Progenitor cell of endocrine pancreas (in vitro differentiated cells): ENCODE measurements at places on chromosomes 12 and 14.
A peak's percentile ranks its signal among the peaks of the same experiment; 100 is the strongest.

- peaks cover 7% of the 10 kb centered on the region for H3K27me3 ChIP-seq
- no peak overlapping the region for H3K4me3 ChIP-seq
- peaks cover 4% of the 10 kb centered on the region for H3K4me1 ChIP-seq
- DNase-seq, result no peak
- no peaks in the 10 kb centered on the region for H3K36me3 ChIP-seq
Measured at GRCh38 chr14:52020161-52020714, 30.9 kb downstream of the RTRAF start.

DNA sequence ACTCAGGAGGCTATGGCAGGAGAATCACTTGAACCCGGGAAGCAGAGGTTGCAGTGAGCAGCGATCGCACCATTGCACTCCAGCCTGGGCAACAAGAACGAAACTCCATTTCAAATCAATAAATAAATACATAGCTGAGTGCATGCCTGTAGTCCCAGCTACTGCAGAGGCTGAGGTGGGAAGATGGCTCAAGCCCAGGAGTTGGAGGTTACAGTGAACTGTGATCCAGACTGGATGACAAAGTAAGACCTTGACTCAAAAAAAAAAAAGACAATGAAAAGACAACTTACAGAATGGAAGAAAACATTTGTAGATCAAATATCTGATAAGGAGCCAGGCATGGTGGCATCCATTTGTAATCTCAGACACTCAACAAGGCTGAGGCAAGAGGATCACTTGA is 27.6 kb downstream of the ZFYVE1 start:
- no peak overlapping the region for H3K4me3 ChIP-seq
- no peak overlapping the region for H3K27ac ChIP-seq
- no peak for DNase-seq
- no peaks in the 10 kb centered on the region for H3K27me3 ChIP-seq

- H3K4me3 ChIP-seq, result no peak overlapping the region
- no peak for DNase-seq
- H3K4me1 ChIP-seq, result peaks cover 2% of the 10 kb centered on the region
- H3K27me3 ChIP-seq, result no peaks in the 10 kb centered on the region
- no peak overlapping the region for H3K27ac ChIP-seq
Measured at GRCh38 chr14:101230851-101231550, 327.5 kb upstream of the RTL1 start.

DNA sequence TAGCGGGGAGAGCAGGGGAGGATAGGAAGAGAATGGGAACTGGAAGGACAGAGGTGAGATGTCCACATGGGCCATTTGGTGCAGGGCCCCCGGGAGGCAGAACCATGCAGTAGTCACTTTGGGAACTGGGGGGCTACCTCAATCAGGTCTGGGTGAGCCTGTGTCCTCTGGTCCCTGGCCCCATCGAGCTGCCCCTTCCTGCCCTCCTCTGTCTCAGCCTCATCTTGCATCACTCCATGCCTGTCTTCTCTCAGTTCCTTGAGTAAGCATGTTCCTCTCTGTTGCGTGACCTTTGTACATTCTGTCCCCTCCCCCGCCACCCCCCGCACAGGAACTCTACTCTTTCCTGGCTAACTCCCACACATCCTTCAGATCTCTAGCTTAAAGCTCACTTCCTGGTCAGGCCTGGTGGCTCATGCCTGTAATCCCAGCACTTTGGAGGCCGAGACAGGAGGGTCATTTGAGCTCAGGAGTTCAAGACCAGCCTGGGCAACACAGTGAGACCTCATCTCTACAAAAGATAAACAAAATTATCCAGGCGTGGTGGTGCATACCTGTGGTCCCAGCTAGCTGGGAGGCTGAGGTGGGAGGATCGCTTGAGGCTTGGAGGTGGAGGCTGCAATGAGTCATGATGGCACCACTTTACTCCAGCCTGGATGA is 23.2 kb downstream of the FOS start:
- no peak overlapping the region for H3K4me3 ChIP-seq
- H3K27ac ChIP-seq, result no peak overlapping the region
- H3K27me3 ChIP-seq, result no peaks in the 10 kb centered on the region
- H3K36me3 ChIP-seq, result no peaks in the 10 kb centered on the region

DNA sequence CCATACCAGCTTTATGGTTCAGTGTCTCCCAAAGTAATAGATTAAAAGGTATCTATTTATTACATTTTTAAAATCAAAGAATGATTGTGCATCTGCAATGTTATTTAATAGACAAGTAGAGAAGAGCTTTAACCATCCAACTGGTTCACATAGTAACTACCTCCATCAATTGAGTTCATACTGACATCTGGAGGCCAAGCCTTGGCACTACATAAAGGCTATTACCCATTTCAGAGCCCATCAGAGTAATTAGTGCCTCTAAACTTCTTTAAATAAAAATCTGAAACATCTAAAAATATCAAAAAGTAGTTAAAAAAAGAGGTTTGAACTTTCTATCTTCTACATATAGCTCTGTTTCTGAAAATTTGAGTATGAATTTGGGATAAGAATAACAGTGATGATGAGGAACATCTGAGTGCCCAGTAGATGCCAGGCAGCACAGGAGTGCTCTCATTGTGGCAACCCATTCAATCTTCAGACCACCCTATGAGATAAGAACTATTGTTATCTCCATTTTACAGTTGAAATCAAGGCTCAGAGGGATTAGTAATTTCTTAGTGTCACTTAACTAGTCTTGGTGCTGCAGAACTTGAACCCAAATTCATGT is 132.9 kb upstream of the DAAM1 start:
- DNase-seq, result no peak
- H3K36me3 ChIP-seq, result peaks cover 2% of the 10 kb centered on the region
- H3K27me3 ChIP-seq, result no peaks in the 10 kb centered on the region
- H3K4me1 ChIP-seq, result no peaks in the 10 kb centered on the region
- H3K27ac ChIP-seq, result no peak overlapping the region

DNA sequence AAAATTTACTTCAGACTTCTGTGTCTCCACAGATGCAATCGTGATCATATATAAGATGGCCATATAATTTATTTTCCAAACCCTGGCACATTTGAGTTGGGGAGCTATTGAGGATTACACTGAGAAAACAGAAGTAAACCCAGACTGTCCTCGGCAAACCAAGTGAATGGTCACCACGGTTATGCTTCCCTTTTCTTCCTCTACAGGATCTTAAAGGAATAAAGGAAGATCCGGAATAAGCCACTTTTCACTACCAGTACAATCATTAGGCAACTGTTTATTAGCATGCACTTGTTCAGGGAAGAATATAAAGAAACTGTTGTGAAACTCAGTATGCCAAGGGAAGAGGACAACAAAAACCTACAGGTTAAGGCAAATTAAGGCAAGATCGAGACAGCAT is 27.6 kb downstream of the SBNO1 start:
- H3K36me3 ChIP-seq, result peaks cover 24% of the 10 kb centered on the region
- no peaks in the 10 kb centered on the region for H3K27me3 ChIP-seq
- no peaks in the 10 kb centered on the region for H3K4me1 ChIP-seq
- H3K27ac ChIP-seq, result no peak overlapping the region
- H3K4me3 ChIP-seq, result no peak overlapping the region

DNA sequence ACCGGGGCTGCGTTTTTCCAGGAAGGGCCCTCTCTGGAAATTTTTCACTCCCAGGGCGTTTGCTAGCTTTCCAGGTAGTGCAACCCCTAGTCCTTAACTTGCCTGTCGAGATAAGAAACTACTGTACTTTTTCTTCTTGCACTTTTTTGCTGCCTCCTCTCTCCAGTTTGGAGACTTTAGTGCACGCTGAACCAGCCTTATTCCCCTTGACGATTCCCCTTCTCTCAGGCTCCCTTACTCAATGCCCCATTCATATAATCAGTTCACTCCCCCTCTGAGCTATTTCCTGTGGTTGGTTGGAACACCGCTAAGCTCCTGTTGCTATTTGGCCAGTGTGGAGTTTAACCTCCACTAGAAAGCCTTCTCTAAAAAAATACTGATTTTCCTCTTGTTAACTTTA is 682 bp downstream of the CREBL2 start:
- H3K36me3 ChIP-seq, result peaks cover 5% of the 10 kb centered on the region
- H3K27me3 ChIP-seq, result no peaks in the 10 kb centered on the region
- H3K4me1 ChIP-seq, result peaks cover 26% of the 10 kb centered on the region
- DNase-seq, result no peak
- H3K4me3 ChIP-seq, result peak overlapping the region; percentile 92

DNA sequence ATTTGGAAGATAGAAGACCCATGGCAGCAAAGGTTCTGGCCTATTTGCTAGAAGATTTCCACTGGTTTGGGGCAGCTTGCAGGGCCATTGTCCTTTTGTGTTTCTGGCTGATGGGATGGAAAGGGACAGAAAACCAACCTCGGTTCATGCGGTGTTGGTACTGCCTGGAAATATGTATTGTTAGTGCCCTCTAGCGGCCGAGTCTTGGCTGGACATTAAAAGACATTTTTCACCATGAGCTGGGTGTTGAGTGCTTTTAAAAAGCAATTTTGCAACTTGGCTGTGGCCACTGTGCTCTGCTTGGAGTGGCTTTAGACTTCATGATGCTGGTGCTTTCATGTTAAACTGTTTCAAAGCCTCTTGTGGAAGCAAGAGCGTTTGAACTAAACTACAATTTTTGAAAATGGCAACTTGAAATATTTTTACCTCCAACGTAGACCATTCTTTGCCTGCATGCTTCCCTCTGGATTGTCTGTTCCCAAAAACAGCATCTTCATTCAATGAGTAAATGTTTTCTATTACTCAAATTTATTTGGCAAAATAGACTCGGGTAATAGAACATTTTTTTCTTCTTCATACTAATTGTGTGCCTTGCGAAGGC is 102.7 kb upstream of the TBX5 start:
- no peaks in the 10 kb centered on the region for H3K4me1 ChIP-seq
- H3K4me3 ChIP-seq, result no peak overlapping the region
- H3K27ac ChIP-seq, result no peak overlapping the region

DNA sequence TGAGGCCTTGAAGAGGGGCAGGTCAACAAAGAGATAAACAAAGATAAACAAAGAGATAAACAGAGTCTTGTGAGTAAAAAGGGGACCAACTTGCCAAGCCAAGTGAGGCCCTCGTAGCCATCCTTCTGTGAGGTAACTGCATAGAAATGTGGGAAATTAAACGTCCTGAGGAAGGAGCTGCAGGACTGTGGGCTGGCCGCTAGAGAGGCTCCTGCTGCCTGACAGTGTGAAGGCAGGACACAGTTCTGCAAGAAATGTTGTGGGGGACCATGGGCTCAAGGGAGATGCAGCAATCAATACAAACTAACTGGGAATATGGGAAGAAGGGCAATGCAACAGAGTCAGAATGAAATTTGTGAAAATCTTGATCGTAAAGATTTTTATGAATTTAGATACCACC is 91.9 kb downstream of the SLC8A3 start:
- no peak for DNase-seq
- peaks cover 11% of the 10 kb centered on the region for H3K27me3 ChIP-seq
- H3K4me3 ChIP-seq, result no peak overlapping the region
- no peak overlapping the region for H3K27ac ChIP-seq
- H3K36me3 ChIP-seq, result no peaks in the 10 kb centered on the region
- peaks cover 1% of the 10 kb centered on the region for H3K4me1 ChIP-seq

GRCh38 chr14:102493096-102493495 is 16.5 kb downstream of the ANKRD9 start:
- no peak overlapping the region for H3K27ac ChIP-seq
- H3K4me1 ChIP-seq, result no peaks in the 10 kb centered on the region
- DNase-seq, result no peak
- H3K4me3 ChIP-seq, result no peak overlapping the region

GRCh38 chr12:40832668-40833067 is 140.4 kb downstream of the CNTN1 start:
- no peak overlapping the region for H3K4me3 ChIP-seq
- H3K27ac ChIP-seq, result no peak overlapping the region
- H3K4me1 ChIP-seq, result peaks cover 3% of the 10 kb centered on the region
- no peaks in the 10 kb centered on the region for H3K36me3 ChIP-seq

DNA sequence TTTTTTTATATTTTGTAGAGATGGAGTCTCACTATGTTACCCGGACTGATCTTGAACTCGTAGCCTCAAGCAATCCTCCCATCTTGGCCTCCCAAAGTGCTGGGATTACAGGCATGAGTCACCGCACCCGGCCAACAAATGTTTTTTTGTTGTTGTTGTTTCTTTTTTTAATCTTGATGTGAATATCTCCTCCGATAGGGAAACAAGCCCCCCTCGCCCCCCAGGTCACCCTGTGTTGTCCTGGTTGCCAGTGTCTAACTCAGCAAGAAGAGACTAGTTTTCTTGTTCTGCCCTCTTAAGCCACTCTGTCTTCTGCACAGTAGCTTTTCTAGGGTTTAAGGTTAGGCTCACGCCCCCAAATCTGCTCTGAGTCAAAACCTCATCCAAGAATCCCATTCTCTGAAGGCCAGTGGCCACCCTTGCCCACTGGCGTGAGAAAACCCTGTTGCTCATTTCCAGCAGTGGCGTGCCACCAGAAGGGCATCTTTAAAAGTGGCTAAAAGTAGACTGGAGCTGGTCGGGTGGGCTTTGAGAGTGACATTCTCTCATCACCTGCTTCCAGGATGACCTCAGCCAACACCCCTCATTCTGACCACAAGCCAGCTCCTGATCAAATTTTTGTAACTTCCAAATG is 42.7 kb downstream of the C14orf132 start:
- no peak overlapping the region for H3K4me3 ChIP-seq
- no peak for DNase-seq
- H3K27ac ChIP-seq, result no peak overlapping the region
- H3K27me3 ChIP-seq, result no peaks in the 10 kb centered on the region
- peaks cover 11% of the 10 kb centered on the region for H3K4me1 ChIP-seq
- H3K36me3 ChIP-seq, result no peaks in the 10 kb centered on the region
